ENCODE measurements at places on chromosomes 5 and 9.

- DNase-seq = peak; percentile 10
These were observed 72.7 kb downstream of the MRPL36 start for GRCh38 chr5:1726956-1727355.

GRCh38 chr9:68597362-68597997 is 56.8 kb upstream of the TMEM252 start:
- no peak for DNase-seq

DNA sequence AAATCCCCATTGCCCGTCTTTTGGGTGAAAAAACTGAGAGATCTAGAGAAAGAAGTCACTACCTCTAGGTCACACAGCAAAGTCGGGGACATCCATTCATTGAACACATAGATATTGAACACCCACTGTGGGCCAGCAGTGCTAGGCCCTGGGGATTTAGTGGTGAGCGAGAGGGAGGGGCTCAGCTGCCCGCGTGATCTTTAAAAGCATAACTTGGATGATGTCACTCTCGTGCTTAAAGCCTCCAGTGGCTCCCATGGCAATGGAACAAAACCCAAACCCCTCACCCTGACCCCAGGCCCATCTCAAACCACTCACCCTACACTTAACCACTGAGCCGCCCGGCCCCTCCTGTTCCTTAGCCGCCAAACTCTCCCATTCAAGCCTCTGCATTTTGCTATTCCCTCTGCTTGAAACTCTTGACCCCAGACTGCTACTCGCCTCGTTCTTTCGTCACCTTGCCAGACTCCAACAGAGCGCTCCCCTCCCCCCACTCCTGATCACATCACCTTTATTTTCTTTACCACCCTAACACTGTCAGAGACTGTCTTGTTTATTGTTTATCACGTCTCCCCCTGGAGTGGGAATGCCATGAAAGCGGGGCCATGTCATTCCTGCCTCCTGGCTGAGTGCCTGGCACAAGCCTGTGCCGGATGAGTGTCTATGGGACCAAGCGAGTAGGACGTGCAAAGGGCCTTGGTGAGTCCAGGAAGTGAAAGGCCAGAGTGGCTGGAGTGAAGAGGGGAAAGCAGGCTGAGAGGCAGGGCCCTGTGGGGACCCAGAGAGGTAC is 710 bp upstream of the PIP5KL1 start:
- no peak for DNase-seq

DNA sequence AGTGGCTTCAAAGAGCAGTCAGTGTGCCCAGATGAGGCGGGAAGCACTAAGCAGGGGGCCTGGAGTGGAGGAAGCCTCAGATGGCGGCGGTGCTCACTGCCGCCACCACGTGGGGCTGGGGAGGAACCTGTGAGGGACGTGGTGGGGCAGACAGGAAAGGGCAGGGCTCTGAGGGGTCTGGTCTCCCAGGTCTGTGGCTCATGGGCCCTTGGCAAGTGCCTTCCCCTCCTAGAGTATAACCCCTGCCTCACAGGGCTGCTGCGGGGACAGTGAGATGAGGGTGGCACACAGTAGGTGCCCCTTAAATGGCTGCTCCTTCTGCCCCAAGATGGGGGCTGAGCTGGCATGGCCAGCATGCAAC is 26.6 kb downstream of the NR5A1 start:
- peak; percentile 93 for DNase-seq

DNA sequence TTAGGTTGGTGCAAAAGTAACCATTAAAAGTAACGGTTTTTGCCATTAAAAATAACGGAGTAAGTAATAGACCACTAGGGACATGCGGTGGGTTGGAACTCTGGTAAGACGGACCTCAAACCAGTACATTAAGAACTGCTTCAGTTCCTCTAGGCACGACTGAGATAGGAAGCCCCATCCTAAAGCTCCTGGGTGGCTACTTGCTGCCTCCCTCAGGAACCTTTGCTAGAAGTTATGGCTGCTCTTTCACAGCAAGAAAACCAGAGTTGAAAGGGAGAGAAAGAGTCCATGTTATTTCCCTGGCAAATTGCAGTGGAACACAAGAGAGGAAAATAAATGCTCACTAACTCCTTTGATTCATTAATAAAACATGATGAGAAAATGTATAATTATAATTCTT is 47.6 kb downstream of the MCTP1 start:
- no peak for DNase-seq

- no peak for DNase-seq
These were observed 129.6 kb upstream of the HMHB1 start for GRCh38 chr5:143682246-143682905.

DNA sequence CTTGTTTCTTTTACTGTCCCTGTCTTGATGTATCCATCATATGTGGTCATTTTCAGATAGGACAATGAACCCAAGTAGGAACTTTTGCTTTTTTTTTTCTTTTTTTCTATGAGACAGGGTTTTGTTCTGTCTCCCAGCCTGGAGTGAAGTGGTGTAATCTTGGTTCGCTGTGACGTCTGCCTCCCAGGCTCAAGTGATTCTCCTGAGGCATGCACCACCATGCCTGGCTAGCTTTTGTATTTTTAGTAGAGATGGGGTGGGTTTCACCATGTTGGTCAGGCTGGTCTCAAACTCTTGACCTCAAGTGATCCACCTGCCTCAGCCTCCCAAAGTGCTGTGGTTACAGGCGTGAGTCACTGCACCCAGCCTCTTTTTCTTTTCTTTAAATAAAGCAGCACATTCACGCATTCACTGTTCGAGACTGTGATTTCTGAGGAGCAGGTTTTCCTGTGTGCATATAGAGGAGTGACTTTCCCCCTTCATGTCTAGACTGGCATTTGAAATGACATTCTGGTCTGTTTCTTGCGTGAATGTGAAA is 448.5 kb downstream of the KDM4C start:
- no peak for DNase-seq

DNA sequence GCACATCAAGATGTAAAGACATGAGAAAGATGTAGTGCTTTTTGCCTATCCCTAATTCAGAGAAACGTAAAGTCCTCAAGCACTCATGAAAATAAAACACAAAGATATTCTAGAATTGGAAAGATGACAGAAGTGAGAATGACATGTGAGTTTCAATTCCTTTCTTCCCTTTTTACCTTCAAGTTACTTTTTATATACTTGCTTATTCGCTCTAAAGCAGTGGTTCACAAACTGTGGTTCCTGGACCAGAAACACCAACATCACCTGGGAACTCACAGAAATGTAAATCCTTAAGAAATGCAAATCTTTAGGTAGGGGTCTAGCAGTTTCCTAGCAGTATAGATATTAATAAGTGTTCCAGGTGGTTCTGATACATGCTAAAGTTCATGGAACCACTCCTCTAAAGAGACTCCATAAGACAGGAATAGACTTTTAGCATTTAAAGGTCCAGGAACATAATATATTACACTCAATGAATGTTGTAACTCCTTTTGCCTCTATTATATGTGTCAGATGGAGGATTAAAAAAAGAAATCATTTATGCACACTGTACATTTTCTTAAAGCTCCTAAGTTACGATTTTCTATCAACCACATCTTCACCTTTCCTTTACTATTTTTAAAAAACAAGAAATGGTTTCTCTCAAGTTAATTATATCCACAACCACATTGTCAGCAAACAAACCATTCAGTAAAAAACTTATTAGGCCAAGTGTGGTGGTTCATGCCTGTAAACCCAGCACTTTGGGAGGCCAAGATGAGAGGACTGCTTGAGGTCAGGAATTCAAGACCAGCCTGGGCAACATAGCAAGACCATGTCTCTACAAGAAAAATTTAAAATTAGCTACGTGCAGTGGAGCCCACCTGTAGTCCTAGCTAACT is 39.9 kb downstream of the ERP44 start:
- no peak for DNase-seq

- no peak for DNase-seq
These were observed 15.9 kb downstream of the ANXA1 start for GRCh38 chr9:73167614-73168013.

- DNase-seq = no peak
These were observed 56.9 kb upstream of the TBC1D2 start for GRCh38 chr9:98312365-98312764.

GRCh38 chr5:157069949-157070348 is 11.0 kb upstream of the HAVCR1 start:
- no peak for DNase-seq

DNA sequence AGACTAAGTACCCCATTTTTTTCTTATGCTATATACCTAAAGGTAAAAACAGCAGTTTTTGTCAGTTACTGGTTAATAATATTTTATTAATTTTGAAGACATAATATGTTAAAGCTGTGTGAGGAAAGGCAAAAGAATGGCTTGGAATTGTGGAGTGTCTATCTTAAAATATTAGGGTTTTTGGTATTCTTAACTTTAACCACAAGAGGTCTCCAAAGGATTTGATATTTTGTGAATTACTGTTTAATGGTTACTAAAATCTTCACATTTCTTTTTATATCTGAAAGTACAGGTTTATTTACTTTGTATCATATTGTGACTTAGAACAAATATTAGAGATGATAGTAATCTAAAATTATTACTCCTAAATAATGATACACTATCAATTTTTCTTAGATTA is 32.0 kb upstream of the DHFR start:
- DNase-seq = no peak

DNA sequence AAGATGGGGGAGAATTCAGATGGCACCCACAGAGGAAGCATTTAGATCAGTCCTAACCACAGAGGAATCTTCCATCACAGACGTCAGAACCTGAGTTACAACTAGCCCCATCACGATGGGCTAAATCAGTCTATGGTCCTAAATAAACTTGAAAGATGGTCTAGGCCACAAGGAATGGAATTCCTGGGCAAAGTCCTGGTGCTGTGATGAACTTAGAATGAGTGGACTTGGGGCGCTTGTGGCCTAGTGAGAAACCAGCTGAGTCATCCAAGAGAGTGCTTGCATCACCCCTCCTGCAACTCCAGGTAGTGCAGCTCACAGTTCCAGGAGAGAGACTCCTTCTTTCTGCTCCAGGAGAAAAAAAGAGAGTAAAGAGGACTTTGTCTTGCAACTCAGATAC is 722.9 kb upstream of the RGMB start:
- no peak for DNase-seq

GRCh38 chr9:129776566-129776937 is 23.7 kb upstream of the PTGES start:
- no peak for DNase-seq

GRCh38 chr5:111635151-111635902 is 121.7 kb downstream of the NREP start:
- no peak for DNase-seq

DNA sequence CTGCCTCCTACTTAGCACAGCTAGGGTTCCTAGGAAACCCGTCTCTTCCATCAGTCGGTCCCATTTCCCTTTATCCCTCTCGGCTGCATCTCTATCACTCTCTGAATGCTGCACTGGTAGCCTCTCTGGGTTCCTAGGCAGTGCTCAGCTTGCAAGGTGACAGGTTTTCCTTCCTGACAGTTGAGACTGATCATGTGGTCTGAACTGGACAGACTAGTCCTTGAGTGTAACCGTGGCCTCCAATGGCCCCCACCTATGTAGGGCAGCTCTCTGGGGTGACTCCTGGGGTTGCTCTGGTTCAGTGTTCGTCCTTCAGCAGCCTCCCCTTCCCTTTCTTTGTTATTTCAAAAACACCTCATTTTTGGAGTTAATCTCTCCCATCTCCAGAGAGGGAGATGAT is 3.8 kb downstream of the TMEM8B start:
- no peak for DNase-seq

GRCh38 chr9:108436448-108436847 is 419.3 kb downstream of the ACTL7B start:
- no peak for DNase-seq

DNA sequence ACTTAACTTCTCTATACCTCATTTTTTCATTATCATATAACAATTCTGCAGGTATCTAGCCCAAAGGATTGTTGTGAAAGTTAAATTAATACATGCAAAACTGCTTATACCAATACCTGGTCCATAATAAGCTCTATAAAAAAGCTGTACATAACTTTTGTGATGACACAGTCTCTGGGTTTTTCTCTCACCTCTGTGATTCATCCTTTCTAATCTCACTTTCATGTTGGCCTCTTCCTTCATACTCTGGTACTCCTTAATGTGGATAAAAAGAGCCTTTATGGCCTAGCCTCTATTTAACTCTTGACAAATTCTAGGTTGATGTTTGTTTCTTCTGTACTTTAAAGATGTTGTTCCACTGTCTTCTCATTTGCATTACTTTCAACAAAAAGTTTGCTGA is 162.9 kb upstream of the ACOT12 start:
- DNase-seq = no peak

DNA sequence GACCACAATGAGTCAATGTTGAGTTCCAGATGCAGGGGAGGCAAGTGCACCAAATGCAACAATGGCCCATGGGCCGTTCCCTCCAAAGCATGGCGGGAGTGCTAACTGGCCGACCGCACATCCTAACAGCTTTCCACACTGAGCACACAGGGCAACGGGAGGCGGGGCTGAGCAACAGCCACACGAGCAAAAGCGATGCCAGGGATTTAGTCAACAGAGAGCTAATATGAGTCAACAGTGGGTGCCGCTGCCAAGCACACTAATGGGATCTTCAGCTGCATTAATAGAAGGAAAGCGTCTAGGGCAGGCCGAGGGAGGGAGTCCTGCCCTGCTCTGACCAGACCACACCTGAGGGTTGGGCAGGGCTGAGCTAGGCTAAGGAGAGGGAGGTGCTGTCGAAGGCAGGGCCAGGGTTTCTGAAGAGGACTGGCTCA is 4.6 kb downstream of the EPB41L4B start:
- DNase-seq = no peak

DNA sequence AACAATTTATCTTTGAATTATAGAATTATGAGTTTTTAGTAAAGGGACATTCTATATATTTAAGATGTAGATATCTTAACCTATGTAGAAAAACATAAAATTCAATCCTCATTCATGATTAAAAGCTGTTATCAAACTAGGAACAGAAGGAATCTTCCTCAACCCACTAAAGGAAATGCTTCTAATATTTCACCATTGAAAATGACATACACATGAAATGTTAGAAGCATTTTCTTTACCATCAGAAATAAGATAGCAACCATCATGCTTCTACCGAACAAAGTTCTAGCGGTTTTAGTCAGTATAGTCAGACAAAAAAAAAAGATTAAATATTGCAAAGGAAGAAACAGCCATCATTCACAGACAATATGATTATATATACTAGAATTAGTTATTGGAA is 32.2 kb downstream of the SHOC1 start:
- DNase-seq = no peak

DNA sequence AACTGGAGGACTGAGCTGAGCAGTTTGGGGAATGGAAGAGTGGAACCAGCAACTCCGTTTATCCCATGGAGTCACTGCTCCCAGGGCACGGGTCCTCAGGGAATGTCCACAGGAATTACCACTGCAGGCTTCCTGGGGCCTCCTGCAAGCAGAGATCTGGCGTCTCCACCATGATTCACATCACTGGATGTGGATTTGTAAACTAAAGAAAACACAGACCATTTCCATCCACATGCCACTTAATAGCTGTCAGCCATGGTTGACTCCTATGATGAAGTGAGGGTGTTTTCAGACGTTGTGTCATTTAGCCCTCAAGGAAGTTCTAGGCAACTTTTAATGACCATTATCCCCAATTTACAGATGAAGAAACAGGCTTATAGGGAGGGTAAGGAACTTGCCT is 30.2 kb downstream of the SNCAIP start:
- no peak for DNase-seq

Data from GM12891 (cell line).